Stimulated activated naive B cell treated with anti-CD40 and anti-IgM and Interleukin-4, amounts not matched to agents 10 μg/mL and 1 μg/mL and 100 μg/mL, for 72 hours (primary cell): ENCODE measurements at places on chromosomes 6 and 20.

- H3K4me3 ChIP-seq, result no peak overlapping the region
- H3K27me3 ChIP-seq, result peaks cover 4% of the 10 kb centered on the region
- no peak overlapping the region for H3K27ac ChIP-seq
- DNase-seq, result no peak
These were observed 28.1 kb upstream of the IBTK start for GRCh38 chr6:82275686-82276085.

DNA sequence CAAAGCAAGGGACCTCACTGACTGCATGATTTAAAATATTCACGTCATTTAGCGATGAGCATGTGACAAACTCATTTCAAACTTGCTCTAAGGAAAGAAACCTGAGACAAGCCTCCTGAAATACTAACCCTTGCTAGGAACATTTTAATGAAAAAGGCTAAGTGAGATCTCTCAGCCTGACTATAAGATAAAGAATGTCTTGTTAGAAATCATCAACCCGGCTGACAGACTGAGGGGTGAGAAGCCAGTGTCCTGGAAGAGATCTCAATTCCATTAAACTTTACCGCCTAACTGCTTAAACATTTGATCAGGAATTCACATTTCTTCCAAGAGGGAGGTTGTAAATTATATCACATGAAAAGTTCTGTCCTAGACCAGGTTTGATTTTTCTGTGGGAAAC is 274.8 kb upstream of the EXOC2 start:
- no peaks in the 10 kb centered on the region for H3K36me3 ChIP-seq
- H3K27ac ChIP-seq, result no peak overlapping the region
- no peak for DNase-seq
- H3K4me3 ChIP-seq, result no peak overlapping the region

- no peak overlapping the region for H3K27ac ChIP-seq
- peaks cover 20% of the 10 kb centered on the region for H3K27me3 ChIP-seq
- DNase-seq, result no peak
- no peaks in the 10 kb centered on the region for H3K36me3 ChIP-seq
These were observed 14.2 kb downstream of the SLC52A3 start for GRCh38 chr20:753897-754635.

- peak overlapping the region; percentile 68 for H3K4me3 ChIP-seq
- peaks cover 9% of the 10 kb centered on the region for H3K36me3 ChIP-seq
- peaks cover 4% of the 10 kb centered on the region for H3K27me3 ChIP-seq
- DNase-seq, result peak; percentile 51
These were observed 299.9 kb upstream of the SUPT3H start for GRCh38 chr6:45677381-45678284.

GRCh38 chr6:122803171-122803661 is 14.2 kb downstream of the SMPDL3A start:
- H3K4me1 ChIP-seq, result no peaks in the 10 kb centered on the region
- DNase-seq, result no peak
- H3K36me3 ChIP-seq, result no peaks in the 10 kb centered on the region
- H3K4me3 ChIP-seq, result no peak overlapping the region

DNA sequence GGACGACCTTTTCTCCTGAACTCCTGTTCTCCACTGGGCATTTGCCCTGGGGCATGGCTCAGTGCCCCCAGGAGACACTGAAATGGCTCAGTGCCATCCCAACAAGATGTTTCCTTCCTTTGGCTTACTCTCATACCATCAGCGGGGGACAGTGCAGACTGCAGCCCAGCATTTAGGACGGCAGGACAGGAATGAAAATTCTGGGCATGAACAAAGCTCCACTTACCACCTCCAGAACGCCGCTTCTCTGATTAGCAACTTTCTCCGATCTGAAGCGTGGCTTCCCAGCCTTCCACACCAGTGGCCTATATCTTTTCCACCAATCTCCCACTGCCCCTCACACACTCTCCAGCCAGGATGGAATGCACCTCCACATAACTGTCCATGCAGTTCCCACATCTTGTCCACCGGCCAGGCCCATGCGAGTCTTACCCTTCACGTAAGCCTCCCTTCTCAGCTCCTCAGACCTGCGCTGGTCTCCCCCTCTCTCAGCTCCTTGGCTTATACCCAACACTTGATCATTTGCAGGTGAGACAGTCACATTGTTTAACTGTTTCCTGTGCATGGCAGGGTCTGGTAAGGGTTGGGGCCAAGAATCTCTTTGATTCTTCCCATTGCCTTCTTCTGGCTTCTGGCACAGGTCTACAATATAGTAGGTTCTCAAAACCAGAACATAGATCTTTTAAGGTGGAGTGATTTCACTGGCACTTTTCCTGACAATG is 114.5 kb downstream of the FYN start:
- no peak overlapping the region for H3K4me3 ChIP-seq
- peak overlapping the region; percentile 70 for H3K27ac ChIP-seq
- H3K4me1 ChIP-seq, result peaks cover 69% of the 10 kb centered on the region
- H3K27me3 ChIP-seq, result no peaks in the 10 kb centered on the region
- peaks cover 38% of the 10 kb centered on the region for H3K36me3 ChIP-seq

GRCh38 chr6:134903448-134903847 is 46.5 kb downstream of the ALDH8A1 start:
- H3K27me3 ChIP-seq, result no peaks in the 10 kb centered on the region
- no peak overlapping the region for H3K4me3 ChIP-seq
- no peaks in the 10 kb centered on the region for H3K36me3 ChIP-seq
- no peak overlapping the region for H3K27ac ChIP-seq

- no peaks in the 10 kb centered on the region for H3K36me3 ChIP-seq
- H3K27ac ChIP-seq, result no peak overlapping the region
- no peak overlapping the region for H3K4me3 ChIP-seq
These were observed 67.5 kb downstream of the PHACTR3 start for GRCh38 chr20:59671661-59672471.

- no peaks in the 10 kb centered on the region for H3K36me3 ChIP-seq
- no peak overlapping the region for H3K4me3 ChIP-seq
- no peaks in the 10 kb centered on the region for H3K27me3 ChIP-seq
- peaks cover 54% of the 10 kb centered on the region for H3K4me1 ChIP-seq
- no peak overlapping the region for H3K27ac ChIP-seq
These were observed 34.1 kb upstream of the EZR start for GRCh38 chr6:158853072-158853879.
